ENCODE measurements at places on chromosomes 7 and 10.

- DNase-seq = no peak
Observed at GRCh38 chr10:1348773-1349050, 292.5 kb downstream of the WDR37 start.

DNA sequence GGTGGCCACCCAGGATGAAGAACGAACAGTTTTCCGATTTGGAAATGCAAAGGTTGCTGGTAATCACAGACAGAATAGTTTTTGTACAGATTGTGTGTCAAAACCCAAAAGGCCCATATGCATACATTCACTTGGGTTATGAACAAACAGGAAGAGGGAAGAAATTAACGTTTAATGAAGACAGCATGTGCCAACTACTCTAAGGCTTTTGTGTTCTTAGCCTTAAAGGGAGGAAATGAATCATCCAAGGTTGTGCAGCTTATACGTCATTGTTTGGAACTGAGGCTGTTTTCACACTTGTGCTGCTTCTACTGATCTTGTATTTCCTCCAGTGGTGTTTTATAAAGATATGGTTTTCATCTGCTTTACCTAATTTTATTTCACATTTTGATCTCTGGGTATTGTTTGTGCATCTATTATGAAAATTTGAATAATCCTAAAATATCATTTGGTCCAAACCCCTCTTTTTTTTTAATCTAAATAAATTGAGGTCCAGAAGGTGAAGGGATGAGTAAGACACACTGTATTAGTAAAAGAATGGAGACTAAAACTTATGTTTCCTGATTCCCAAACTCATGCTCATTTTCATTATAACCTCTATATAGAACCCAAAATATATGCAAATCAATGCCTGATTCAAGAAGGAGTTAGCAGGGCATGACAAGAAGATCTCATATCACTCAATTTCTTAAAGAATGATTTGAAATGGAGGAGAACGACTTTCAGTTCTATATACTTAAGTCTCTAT, 373.1 kb downstream of the THSD7A start:
- no peak for DNase-seq

DNA sequence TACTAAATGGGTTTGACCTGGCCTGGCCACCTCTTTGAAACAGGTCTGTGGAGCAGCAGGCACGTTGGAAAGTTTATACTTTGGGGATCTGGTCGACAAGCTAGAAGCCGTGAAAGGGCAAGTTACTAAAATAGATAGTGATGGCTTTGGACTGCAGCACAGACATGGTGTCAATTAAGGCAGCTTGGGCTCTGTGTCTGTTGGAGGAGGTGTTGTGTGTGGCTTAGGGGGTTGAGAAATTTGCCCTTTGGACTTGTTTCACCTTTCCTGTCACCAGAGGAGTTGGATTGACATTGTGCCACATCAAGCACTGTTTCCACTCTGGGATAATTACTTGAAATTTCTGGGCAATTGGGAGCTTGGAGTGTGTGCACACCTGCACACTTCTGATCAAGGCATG, 251.8 kb upstream of the MKI67 start:
- no peak for DNase-seq

GRCh38 chr7:110407706-110408105, 683.2 kb upstream of the LRRN3 start:
- DNase-seq = no peak

DNA sequence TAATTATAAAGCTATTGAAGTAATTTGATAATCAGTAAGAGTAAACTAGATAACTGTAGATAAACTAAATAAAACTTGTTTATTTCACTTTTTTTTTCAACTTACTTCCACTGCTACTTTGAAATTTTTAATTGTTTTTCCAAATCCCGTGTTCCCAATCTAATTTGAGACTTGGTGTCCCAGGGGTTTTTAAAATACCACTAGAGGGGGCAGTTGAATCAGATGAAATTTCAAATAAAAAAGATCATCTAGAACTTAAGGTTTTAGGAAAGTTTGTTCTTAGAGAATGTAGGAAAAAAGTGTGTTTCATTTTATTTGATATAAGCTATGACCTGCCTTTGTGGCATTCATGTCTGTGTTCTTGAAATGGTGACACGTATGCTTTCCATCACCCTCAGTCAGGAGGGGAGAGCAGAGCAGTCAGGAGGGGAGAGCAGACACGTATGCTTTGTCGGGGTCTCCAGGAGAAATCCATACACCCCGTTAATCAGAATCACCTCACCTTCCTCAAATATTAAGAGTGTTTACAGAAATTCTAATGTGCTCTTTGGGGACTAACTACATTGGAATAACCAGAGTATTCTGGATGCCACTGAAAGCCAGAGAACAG, 49.9 kb downstream of the C10orf67 start:
- DNase-seq = no peak

GRCh38 chr10:67924136-67924535, 39.7 kb downstream of the SIRT1 start:
- no peak for DNase-seq

- no peak for DNase-seq
Observed at GRCh38 chr7:29488977-29489376, 74.7 kb upstream of the PRR15 start.

- DNase-seq = no peak
Observed at GRCh38 chr7:98852826-98853225, 17.0 kb downstream of the TMEM130 start.

- DNase-seq = no peak
Observed at GRCh38 chr7:41760293-41760692, 57.4 kb upstream of the INHBA start.

DNA sequence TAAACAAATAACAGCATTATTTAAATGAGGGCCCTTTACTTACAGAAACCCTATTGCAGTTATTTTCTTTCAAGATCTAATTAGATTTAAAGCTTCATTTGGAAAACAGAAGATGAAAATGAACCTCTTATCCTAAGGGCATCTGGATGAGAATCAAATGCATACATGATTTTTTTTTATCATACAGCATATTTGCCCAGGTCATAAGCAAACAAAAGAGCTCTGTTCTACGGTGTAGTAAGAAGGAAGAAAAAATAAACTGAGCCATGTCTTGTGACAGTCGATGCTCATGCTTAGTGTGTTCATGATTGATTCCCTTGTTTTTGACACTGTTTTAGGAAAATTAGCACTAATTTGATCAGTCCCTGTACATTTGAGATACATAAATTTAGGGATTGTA, 202.6 kb upstream of the RNF32 start:
- DNase-seq = no peak

- DNase-seq = no peak
Observed at GRCh38 chr10:1782841-1783240, 45.5 kb upstream of the ADARB2 start.

GRCh38 chr10:60267802-60268201, 121.9 kb downstream of the ANK3 start:
- DNase-seq = no peak

Measured in hematopoietic multipotent progenitor cell treated with erythropoietin and hydrocortisone succinate and interleukin-3 and kit ligand, for 8 days (in vitro differentiated cells).